ENCODE measurements at places on chromosomes 1 and 21.

GRCh38 chr1:182051938-182052337, 9.6 kb downstream of the ZNF648 start:
- no peak for DNase-seq

GRCh38 chr1:187306710-187307415, 478.1 kb downstream of the PLA2G4A start:
- DNase-seq, result no peak

DNA sequence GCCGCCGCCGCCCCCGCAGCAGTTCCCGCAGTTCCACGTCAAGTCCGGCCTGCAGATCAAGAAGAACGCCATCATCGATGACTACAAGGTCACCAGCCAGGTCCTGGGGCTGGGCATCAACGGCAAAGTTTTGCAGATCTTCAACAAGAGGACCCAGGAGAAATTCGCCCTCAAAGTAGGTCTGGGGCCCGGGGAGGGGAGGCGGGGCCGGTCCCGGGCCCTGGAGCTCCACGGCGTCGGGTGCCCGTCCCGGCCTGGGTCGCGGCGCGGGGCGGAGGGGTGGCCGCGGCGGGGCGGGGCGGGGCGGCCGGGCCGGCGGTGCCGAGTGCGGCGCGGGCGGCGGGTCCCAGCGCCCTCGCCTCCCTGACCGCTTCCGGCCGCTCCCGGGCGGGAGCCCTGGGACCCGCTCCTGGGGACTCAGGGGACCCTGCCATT, 646 bp downstream of the MAPKAPK2 start:
- peak; percentile 32 for DNase-seq

GRCh38 chr1:221719987-221720386, 21.9 kb downstream of the DUSP10 start:
- DNase-seq, result peak; percentile 74

GRCh38 chr1:82162486-82163420, 362.0 kb downstream of the ADGRL2 start:
- no peak for DNase-seq

GRCh38 chr1:28518745-28519341, 13.0 kb downstream of the RCC1 start:
- DNase-seq, result peak; percentile 35

All from EH (cell line).